ENCODE measurements at places on chromosomes 11 and 22. TPM values are rescaled to one million over a fixed set of nuclear protein-coding genes. Genes with fewer than 3 reads are reported as not detected.

The KRTAP5-1 gene
- not detected for total RNA-seq

The GLB1L3 gene
- not detected for total RNA-seq

The CEND1 gene
- not detected for total RNA-seq

The SLC1A2 gene
- total RNA-seq: 11.5 TPM

The LRRC32 gene
- total RNA-seq: 15.4 TPM

The RAB36 gene
- total RNA-seq: 11.2 TPM

The MS4A4A gene
- total RNA-seq: 2.6 TPM

The MMP1 gene
- total RNA-seq: not detected

The GAS2 gene
- total RNA-seq: 21.5 TPM

The UPB1 gene
- total RNA-seq: 2.7 TPM

The CD151 gene
- total RNA-seq: 76.8 TPM

The PLAAT3 gene
- 17.1 TPM for total RNA-seq

The PHOX2A gene
- total RNA-seq: not detected
